ENCODE measurements at places on chromosomes 16 and 17.
A peak's percentile ranks its signal among the peaks of the same experiment; 100 is the strongest.

GRCh38 chr17:1961189-1961588, 63.9 kb downstream of the RTN4RL1 start:
- DNase-seq = no peak

- DNase-seq = no peak
These were observed 46.0 kb downstream of the HOXB1 start for GRCh38 chr17:48484850-48485249.

DNA sequence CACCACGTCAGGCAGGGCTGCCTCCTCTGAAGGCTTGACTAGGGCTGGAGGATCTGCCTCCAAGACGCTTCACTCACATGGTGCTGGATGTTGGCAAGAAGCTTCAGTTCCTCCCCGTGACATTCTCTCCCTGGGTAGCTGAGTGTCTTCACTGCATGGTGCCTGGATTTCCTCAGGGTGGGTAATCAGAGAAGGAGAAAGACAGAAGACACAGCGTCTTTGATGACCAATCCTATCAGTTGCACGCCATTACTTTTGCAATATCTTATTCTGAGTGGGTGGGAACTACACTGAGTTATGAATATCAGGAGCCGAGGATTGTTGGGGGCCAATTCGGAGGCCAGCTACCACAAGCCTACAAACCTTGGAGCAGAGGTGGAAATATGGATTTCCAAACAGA, 139.7 kb downstream of the SHISA6 start:
- no peak for DNase-seq

DNA sequence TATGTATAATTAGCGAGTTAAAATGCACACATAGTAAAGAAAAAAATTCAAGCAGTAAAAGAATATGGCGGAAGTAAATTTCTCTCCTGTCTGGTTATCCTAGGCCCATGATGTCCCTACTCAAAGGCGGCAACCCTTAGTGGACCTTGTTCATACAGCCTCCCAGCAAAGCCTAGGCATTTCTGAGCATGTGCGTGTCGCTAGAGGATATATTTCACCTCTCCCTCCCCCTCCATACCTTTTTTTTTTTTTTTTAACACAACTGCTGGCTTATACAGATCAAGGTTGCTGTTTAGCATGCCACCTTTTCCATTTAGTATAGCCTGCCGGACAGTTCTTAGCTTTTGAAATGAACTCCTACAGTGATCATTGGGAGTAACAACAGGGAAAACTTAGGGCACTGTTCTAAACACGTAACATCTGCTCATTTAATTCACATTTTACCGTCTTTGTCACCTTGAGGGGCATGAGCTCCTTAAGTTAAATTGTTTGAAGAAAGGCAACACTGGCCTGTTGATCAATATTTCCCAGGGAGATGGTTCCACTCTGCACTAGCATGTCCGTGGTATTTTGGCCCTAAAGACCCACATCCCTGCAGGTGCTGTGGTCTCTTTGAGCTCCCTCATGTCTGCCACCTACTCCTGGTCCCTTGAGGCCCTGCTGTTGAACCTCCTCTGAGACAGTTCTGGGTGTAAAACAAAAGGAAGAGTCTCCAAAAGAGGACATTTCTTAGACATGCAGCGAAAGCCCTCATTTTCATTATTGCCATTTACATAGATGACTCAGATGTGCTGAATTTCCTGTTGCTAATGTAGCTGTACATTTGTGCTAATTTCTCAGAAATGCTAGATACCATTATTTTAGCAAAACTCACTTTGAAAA, 4.1 kb upstream of the TNFRSF13B start:
- DNase-seq = no peak

DNA sequence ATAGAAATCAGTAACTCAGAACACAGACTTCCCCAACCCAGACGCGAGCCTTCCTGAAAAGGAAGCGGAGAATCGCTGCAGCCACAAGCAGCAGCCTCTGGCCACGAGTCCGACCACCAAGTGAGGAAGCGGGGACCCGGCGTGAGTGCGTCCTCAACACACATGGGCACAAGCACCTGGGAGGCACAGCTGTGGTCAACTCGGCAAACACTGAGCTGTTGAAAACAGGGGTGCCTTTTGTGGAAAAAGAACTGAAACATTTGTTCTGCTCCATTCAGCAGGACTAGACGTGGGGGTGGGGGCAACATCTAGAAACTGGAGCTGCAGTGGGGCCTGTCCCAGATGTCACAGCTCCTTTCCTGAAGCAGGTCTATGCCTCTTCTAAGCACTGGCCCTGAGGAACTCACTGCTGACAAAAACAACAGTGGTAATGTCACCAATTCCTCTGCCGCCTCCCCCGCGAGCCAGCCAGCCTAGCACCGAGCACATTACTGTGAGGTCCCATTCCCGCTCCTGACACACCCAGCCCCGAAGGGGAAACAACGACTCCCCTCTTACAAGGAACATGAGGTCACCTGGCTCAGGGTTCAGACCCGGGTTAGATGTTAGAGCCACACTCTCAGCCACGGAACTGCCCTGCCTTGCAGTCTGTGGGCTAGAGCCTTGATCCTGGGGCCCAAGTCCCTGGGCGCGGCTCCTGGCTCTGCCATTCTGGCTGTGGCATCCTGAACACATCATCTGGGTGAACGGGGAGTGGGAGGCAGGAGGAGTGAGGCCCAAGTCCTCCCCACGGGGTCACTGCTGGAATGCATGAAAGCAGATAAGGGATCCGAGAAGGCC, 29.0 kb downstream of the KDM8 start:
- DNase-seq = no peak

- DNase-seq = no peak
These were observed 357.2 kb upstream of the TNRC6C start for GRCh38 chr17:77601054-77601979.

GRCh38 chr17:75090871-75091854, 3.4 kb downstream of the SLC16A5 start:
- no peak for DNase-seq

DNA sequence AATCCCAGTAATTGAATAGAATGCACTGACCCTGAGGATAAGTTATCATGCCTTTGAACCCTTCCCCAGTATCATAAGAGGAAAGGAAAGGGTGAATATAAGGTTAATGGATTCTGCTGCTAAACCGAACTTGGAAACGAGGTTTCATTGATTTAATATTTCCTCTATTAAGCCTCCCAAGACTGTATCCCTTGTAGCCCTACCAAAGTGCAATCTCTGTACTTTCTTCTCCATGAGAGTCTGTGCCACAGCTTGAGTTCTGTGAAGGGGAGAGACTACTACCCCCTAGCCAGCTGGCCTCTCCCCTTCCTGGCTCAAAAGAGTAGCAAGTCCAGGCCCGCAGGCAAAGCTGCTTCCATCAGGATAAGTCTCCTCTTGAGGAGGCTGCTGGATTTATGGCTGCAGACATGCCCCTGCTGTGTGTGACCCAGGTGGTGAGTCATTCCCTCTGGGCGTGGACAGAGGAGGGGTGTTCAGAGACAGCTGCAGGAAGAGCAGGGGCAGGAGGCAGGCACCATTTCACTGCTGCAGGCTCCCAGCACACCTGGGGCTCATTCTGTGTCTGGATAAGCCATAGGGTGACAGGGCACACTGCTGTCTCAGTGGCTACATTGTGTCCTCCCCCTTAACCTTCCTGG, 58.4 kb downstream of the TOM1L2 start:
- peak; percentile 65 for DNase-seq

- DNase-seq = no peak
These were observed 46.6 kb downstream of the PECAM1 start for GRCh38 chr17:64343833-64344637.

GRCh38 chr16:21644674-21645073, 7.7 kb downstream of the IGSF6 start:
- DNase-seq = no peak

DNA sequence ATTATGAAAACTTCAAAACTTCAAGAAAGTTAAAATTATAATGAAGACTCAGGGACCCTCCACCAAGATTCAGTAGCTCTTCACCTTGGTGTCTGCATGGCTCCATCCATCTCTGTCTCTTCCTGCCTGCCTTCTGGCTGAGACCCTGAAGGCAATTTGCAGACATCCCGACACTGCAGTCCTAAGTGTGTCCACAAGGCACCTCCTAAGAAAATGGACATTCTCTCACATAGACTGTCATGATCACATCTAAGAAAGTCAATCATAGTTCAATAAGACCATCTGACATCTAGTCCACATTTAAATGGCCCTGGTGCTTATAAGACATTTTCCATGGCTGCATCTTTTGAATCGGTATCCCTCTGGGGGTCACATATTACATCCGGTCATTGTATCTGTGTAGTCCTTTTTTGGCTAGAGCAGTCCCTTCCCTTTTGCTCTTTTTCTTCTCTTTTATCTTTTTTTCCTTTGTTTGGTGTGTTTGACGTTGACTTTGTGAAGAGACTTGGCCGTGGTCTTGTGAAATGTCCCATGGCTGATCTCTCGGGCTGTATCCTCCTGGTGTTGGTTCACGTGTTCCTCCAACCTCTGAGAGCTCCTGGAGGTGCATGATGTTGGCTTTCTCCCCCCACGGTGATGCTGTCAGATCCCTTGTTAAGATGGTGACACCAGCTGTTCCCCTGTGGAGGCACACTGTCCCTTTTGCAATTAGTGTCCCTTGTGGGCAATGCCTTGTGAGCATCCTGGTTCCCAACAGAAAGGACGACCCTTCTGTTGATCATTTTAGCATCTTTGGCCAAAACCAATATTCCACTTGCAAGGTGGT, 5.0 kb upstream of the TNFRSF13B start:
- DNase-seq = no peak

DNA sequence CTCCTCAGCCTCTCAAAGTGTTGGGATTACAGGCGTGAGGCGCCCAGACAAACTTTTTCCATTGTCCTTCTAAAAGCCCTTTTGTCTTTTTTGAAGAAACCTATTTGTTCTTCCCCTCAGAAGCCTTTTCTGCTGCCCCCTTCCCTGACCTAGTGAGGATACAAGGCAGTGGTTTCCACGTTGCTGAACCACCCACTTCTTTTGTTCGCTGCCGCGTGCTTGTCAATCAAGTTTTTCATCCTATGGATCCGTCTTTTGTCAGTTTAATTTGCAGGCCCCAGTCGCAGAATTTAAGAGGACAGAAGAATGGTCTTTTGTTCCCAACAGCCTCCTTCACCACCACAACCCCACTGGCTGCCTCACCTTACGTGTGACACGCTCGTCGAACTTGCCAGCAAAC, 20.2 kb upstream of the GNG13 start:
- DNase-seq = no peak

- DNase-seq = no peak
These were observed 39.8 kb downstream of the ARL4D start for GRCh38 chr17:43438626-43439025.

GRCh38 chr16:27611340-27611739, 61.4 kb downstream of the KATNIP start:
- DNase-seq = no peak

GRCh38 chr17:73976147-73976546, 227.3 kb upstream of the RPL38 start:
- DNase-seq = no peak

GRCh38 chr17:6555331-6556120, 829 bp downstream of the PITPNM3 start:
- DNase-seq = no peak

DNA sequence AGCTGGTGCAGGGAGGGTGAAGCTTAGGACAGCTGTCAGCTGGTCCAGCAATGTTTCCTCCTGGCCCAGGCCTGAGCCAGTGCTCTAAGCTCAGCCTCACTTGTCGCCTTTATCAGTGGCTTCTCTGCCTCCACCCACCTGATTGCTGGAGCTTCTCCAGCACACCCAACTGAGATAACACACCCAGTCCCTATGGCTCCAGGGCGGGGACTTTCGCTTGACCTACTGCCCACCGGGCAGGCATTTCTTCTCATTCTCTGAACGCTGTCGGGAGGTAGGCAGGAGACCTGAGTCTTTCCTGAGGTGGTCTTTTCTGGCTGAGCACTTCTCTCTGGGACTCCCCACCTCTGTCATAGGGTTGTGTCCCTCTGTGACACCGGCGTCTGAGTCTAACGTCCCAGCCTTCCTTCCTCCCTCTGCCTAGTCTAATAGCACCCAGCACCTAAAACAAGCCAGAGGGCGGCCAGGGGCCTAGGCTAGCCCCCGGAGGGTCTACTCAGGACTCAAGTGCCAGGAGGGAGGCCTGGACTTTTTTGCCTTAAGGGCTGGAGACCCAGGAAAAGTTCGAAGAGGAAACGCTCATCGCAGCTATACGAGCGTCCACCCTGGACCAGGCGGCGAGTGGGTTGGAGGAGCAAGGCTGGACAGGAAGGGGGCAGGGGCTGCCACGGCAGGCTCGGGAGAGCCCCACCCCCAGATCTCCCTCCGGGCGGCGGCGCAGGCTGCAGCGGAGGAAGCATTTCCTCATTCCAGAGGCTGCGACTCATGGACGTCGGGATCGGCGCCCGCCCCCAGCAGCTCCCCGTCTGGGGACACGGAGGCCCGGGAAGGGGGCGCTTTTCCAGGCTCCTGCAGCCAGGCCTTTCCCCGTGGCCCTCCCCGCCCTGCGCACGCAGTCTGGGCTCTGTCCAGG, 756 bp downstream of the TAX1BP3 start:
- peak; percentile 62 for DNase-seq

- no peak for DNase-seq
These were observed 45.7 kb downstream of the CUEDC1 start for GRCh38 chr17:57909551-57909950.

- DNase-seq = peak; percentile 43
These were observed 3.0 kb downstream of the RHBDF2 start for GRCh38 chr17:76497979-76498875.

GRCh38 chr17:66290101-66290722, 12.2 kb upstream of the PRKCA start:
- no peak for DNase-seq

DNA sequence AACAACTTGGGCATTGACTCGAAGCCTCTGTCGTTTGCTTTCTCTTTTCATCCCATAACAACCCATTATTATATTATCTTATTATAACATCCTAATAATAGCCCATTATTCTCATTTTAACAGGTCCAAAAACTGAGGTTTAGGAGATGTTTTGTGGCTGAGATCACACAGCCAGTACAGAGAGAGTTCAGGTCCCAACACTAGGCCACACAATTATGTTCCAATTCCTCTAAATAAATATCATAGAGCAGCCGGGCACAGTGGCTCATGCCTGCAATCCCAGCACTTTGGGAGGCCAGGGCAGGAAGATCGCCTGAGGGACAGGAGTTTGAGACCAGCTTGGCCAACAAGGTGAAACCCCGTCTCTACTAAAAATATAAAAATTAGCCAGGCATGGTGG, 40.3 kb upstream of the KIFC3 start:
- no peak for DNase-seq

DNA sequence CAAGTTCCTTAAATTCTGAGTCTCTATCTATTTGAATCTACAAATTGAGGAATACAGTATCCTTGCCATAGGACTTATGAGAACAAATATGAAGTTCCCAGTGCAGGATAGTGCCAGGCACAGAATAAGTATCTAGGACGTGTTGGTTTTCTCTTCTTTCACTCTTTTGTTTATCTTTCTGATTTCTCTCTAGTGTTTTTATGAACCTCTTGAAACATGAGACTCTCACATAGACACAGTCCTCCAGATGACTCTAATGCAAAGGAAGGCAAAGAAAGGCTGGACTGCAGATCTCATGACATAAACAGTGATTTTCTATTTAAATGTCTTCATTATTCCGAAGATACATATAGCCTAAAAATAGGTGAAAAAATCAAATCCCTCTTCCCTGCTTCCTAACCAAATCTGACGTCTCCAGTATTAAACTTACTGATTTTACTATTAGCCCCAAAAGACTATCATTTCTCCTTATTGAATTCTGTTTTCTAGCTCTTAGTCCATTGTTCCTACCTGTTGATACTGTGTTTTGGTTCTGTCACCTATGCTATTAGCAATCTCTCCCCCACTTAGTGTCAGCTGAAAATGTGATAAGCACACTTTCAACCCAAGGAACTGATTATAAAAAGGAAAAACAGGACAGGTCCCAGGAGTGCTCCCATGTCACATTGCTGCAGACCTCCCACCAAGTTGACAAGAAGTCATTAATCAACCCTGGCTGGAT, 24.9 kb upstream of the ADAMTS18 start:
- no peak for DNase-seq

- no peak for DNase-seq
These were observed 5.8 kb downstream of the PLD6 start for GRCh38 chr17:17200311-17200710.
